ENCODE measurements at places on chromosomes 4 and X.

- DNase-seq = no peak
These were observed 516 bp downstream of the SGMS2 start for GRCh38 chr4:107825072-107825824.

- DNase-seq = no peak
These were observed 86.9 kb downstream of the MBNL3 start for GRCh38 chrX:132401935-132402334.

- DNase-seq = no peak
These were observed 142.8 kb upstream of the EOLA2 start for GRCh38 chrX:150081076-150081475.

DNA sequence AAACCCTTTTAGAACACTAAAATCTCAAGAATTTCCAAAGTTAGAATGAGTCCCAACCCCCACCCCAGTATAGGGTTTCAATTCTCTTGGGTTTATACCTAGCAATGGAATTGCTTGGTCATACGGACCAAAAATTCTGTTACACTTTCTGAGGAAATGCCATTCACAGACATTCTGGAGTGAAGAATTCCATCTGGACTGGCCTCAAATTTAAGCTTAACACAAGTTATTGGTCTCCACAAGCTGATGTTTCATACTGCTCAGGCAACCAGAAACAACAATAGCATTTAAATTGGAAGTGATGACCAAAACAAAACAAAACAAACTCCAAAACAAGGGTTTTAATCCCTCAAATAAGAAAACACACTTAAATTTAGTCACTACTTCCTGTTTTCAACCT, 51.1 kb downstream of the GPC4 start:
- no peak for DNase-seq

GRCh38 chrX:95754411-95754810, 930.2 kb upstream of the DIAPH2 start:
- no peak for DNase-seq

- no peak for DNase-seq
These were observed 193.5 kb upstream of the FTHL17 start for GRCh38 chrX:31265383-31265782.

Measured in T follicular helper cell (primary cell).